Vagina (tissue), 2 donors: ENCODE measurements at places on chromosomes 16 and 17.

- no peak overlapping the region for H3K27ac ChIP-seq
- no peak for DNase-seq
- H3K27me3 ChIP-seq, result no peaks in the 10 kb centered on the region
- no peaks in the 10 kb centered on the region for H3K36me3 ChIP-seq
- H3K4me3 ChIP-seq, result no peak overlapping the region
Observed at GRCh38 chr17:61362396-61362795, 37.2 kb upstream of the TBX2 start.

DNA sequence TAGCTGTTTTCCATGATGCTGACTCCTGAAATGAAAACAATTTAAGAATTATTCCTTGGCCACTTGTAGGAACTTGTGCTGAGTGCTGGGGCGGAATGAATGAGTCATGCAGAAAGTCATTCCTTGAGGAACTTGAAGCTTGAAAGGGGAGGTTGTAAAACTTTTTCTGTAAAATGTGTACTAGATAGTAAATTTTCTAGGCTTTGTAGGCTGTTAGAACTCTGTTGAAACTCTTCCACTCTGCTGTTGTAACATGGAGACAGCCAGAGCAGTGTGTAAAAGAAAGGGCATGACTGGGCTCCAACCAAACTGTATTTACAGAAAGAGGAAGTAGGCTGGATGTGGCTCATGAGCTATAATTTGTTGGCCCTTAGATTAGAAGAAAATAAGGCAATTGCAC, 46.1 kb downstream of the ABCA8 start:
- no peaks in the 10 kb centered on the region for H3K27me3 ChIP-seq
- H3K4me1 ChIP-seq, result peaks cover 23% of the 10 kb centered on the region
- no peak overlapping the region for H3K4me3 ChIP-seq
- H3K27ac ChIP-seq, result peak overlapping the region; percentile 76

DNA sequence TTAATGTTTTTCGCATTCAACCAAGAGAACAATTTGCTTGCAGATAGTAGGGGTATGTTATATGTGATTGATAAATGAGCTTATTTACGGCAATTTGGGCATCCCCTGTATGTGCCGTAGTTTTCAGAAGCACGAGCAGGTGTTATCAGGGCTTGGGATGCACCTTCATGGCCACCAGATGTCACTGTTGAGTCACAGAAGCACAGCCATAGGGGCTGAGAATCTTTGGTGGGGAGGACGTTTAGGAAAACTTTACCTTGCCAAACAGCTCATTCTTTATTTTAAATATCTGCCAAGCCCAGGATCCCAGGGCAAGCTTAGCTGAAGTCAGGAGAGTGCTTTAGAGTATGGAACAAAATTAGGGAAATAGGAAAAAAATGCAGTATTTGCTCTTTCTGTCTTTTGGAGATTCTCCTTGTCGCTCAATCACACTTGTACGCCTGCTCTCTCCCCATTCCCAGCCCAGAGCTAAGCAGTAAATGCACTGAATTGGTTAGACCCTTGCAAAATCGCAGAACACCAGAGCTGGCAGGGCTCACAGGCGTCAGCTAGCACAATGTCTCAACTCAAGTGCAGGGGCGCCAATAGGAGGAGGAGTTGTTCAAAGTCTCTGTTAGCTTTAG, 93.6 kb upstream of the MPHOSPH6 start:
- no peak for DNase-seq
- no peaks in the 10 kb centered on the region for H3K27me3 ChIP-seq
- no peaks in the 10 kb centered on the region for H3K36me3 ChIP-seq
- H3K4me1 ChIP-seq, result no peaks in the 10 kb centered on the region

DNA sequence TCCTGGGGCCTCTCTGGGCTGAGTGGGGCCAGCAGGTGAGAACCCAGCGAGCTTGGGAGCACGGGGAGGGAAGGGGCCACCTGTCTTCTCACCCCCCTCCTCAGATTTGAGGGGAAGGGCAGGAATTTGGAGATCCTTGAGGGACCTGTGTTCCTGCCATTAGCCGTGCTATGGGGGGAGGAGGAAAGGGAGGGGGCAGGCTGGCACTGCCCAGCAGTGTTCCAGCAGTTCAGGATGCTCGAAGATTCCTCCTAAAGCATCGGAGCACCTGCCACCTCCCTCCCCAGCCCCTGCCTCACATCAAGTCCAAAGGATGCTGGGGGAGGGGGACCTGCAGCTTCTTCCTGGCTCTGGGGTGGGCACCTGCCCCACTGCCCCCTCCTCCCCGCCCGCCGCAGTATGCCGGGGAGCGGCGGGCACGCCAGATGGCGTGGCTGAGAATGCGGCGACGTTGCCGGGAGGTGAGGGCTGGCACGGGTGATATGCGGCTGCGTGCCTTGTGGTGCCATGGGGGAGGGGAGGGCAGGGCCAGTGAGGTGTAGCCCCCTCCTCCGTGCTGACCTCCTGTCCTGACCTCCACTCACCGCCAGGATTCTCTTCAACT, 4.7 kb upstream of the NEUROD2 start:
- no peak overlapping the region for H3K27ac ChIP-seq
- no peak for DNase-seq
- peaks cover 11% of the 10 kb centered on the region for H3K4me1 ChIP-seq
- H3K27me3 ChIP-seq, result peaks cover 3% of the 10 kb centered on the region
- H3K4me3 ChIP-seq, result no peak overlapping the region

GRCh38 chr16:27529962-27530361, 19.8 kb downstream of the GTF3C1 start:
- H3K36me3 ChIP-seq, result no peaks in the 10 kb centered on the region
- no peak overlapping the region for H3K4me3 ChIP-seq
- DNase-seq, result no peak
